NCI-H460 (cell line): ENCODE measurements at places on chromosomes 12 and 14. TPM values are rescaled to one million over a fixed set of nuclear protein-coding genes. Genes with fewer than 3 reads are reported as not detected.

KRT7 gene
- total RNA-seq: 23.1 and 25.5 TPM in 2 replicates

- DNase-seq: no peak
These were observed 12.4 kb upstream of the C12orf75 start for GRCh38 chr12:105317942-105318621.

GRCh38 chr14:67405771-67406170 is 6.2 kb downstream of the PLEK2 start:
- no peak for DNase-seq

PMCH gene
- not detected in 2 replicates for total RNA-seq

DNA sequence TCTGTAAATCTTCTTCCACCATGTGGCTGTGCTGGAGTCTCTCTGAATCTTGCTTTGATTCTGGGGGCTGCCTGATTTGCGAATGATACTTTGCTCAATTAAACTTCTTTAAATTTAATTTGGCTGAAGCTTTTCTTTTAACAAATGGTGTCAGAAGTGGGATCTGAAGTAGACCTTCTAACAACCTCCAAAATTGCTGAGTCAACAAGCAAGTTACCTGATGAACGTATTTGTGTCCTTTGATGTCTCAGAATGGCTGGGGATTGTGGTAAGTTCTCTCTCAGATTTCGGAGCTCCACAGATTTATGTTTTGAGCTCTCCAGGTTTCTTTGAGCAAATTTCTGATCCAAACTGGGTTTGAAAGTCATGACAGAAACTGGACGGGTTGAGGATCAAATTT is 1.9 kb upstream of the OR4E1 start:
- DNase-seq: no peak

DNA sequence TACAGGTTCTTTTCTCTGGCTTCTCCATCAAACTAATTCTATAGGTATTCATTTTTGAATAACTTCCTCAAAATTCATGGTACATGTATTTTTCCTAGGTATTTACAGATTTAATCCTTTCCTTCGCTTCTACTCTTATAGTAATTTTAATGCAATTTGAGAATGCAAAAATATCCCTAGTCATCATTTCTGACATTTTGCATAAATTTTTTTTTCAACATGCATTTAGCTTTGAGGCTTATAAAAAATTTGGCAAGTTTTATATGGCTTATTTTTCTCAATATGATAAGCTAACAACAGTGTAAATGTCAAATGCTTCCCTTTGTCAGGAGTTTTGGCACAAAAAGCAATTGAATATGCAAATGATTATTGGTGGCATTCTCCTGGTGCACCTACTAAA is 872.6 kb downstream of the FLRT2 start:
- no peak for DNase-seq

AKAP3 gene
- 0.72 and 1.4 TPM in 2 replicates for total RNA-seq

HOTAIR gene
- total RNA-seq: 0.17 TPM in 1 of 2 replicates, not detected in the other

DNA sequence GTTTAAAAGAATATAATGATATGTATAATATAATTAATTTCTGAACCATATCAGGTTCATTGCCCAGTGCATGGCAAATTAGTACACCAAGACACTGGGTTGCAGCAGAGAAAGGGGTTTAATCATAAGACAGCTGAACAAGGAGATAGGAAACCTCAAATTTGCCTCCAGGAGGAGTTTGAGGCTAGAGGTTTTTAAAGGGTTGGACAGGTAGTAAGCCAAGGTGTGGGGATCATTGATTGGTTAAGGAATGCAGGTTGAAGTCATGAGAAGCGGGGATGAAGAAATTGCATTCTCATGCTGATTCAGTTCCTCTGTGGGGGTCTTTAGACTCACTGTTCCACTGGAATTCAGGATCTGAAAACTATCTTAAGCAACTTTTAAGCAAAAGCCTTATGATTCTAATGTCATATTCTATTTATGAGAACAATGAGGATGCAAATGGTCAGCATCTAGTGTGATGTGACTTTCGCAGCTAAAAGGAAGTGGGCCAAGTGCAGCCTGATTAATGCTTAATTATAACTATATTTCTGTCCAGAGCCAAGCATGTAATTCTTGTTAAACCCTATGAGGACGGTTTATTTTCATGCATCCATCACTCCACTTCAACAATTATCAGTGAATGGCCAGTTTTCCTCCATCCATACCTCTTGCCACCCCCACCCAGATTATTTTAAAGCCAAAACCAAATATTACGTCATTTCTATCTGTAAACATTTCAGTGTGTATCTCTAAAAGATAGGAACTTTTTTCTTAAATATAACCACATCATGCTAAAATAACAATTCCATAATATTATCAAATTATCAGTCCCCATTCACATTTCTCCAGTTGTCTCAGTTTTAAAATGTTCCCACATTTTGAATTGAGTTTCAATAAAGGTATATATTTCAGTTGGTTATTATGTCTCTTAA is 14.9 kb downstream of the RNF212B start:
- no peak for DNase-seq

DNA sequence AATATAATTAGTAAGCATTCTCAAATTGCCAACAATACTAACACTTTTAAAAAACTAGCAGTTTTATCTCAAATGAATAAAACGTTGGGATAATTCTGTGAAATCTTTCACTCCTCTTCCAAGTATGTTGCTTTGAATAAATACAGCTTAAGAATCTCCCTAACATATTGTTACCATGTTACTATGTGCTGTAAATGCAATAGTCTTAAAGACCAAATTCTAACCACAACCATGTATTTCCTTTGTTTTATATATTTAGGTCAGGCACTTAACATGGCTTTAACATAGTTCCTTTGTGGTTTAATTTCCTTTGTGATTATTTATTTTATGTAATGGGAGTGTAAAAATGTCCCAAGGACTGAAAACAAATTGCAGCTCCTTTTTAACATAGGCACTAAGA is 33.9 kb upstream of the CCDC91 start:
- no peak for DNase-seq

GRCh38 chr12:103832048-103832997 is 8.7 kb downstream of the NT5DC3 start:
- no peak for DNase-seq

GAS2L3 gene
- 27.1 and 33.7 TPM in 2 replicates for total RNA-seq

DNA sequence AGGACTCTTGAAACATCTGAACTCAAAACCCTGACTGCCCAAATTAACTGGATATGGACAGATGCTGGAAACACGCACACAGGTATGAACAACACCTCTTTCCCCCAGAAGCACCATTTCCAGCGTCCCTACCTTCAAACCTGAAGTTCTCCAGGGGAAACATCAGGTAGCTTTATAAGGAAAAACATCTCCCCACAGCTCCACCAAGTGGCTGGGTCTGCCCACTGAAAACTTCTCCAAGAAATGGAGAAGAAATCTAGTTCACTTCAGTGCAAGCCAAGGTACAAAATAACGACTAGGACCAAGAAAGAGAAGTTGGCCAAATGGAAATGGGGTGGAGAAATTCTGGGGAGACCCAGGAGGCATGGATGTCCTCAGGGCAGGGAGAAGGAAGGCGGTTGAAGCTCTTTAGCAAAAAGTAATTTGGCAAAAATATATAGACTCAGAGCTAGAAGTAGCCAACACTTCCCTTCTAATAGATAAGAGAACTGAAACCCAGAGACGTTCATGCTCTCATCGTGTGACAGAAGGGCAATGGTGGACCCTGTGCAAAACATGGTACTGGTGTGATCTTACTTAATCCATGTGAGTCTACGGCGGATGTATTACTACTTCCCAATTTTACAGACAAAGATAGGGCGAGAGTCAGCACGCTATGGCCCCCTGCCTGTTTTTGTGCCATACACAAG is 10.5 kb upstream of the NUAK1 start:
- peak; percentile 41 for DNase-seq

DNA sequence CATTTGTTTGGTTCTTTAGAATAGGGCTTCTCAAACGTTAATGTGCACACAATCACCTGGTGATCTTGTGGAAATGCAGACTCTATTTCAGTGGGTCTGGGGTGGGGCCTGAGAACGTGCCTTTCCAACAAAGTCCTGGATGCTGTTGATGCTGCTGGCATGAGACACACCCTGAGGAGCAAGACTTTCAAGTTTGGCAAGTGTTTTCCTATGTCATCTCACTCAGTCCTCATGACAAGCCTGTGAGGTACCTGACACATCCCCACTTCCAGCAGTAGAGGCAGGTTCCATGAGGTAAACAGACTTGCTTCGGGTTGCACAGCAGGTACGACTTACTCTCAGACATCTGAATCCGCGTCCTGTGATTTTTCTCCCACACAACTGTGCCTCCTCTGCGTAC is 147.1 kb downstream of the MYRFL start:
- no peak for DNase-seq

DNA sequence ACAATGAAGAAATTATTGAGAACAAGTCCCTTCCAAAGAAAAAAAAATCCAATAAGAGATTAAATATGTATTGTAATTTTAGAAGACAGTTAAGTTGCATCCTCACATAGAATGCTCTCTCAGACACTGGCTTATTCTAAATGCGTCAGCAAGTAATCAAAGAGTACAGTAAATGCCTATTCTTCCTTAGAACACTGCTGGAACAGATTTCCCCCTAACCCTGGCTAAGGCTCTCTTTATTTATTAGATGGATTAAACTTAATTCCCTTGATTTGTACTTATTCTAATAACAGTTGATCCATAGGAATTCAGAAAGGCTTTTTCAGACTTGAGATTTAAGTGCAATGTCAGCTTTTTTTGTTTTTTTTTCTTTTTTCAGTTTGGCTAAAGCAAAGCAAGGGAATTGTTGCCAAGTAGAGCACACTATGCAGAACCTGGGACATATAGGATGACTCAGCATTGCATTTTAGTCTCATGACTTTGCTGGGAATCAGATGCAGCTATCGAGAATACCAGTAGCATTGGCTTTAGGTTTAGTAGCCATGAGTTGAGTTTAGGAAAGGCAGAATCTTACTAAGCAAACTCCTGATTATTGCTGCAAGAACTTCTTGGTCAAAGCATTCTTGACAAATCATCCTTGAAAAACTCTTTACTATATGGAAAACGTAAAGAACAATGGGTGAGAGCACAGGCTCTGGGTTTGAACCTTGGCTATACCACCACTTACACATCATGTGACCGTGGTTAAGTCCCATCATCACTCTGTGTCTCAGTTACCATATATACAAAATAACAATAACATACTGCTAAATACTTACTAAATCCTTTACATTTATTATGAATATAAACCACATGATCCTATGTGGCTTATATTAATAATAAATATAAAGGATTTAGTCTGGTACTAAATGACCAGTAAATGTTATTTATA is 26.7 kb downstream of the MED21 start:
- peak; percentile 38 for DNase-seq

TMEM179 gene
- 3.7 and 3.8 TPM in 2 replicates for total RNA-seq

GRCh38 chr14:104678346-104678745 is 11.1 kb upstream of the INF2 start:
- no peak for DNase-seq
